Karpas-422 (cell line): ENCODE measurements at places on chromosomes 16 and 17.
A peak's percentile ranks its signal among the peaks of the same experiment; 100 is the strongest.

DNA sequence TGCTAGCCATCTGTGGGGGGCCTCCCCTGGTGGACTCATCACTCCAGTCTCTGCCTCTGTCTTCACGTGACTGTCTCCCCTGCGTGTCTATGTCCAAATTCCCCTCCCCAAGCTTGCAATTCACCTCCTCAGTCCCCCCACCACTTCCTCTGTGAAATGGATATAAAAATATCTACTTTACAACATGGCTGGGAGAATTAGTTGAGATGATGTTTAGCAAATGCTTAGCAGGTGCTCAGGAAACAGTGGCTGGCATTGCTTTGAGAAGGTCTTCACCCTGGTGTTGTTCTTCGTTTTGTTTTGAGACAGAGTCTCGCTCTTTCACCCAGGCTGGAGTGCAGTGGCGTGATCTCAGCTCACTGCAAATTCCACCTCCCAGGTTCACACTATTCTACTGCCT is 8.3 kb upstream of the ZCCHC14 start:
- no peak for DNase-seq

DNA sequence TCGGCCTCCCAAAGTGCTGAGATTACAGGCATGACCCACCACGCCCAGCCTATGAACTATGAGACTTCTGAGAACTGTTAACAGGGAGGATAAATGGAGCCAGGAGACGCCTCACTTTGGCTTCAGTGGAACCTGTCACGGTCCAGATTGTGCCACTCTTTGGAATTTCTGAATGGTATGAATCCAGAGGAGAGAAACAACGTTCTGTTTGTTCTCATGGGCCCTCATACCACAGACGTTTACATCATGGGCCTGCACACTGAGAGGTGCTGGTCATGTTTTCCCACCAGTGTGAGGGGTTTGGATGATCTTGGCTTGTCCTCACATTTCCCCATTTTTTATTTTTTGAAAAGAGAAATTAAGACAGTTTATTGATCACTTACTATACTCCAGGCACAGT is 90.3 kb downstream of the YPEL2 start:
- DNase-seq = no peak

DNA sequence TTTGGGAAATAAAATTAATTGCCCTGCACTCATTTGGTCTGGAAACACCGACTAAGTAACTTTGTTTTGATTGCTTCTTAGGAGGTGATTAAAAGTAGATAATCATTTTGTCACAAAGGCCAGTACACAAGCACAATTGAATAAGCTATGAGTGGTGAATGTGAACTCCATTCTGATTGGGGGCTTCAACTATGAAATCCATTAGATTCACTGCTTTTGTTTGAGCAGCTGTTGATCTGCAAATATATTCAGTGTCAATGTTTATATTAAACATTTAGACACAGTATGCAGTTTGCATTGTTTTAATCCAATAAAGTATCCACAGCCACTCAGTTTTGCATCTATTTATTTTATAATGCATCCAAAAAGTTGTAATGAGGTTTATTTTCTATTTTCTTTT is 817.5 kb downstream of the CDH11 start:
- DNase-seq = peak; percentile 69

GRCh38 chr17:74759243-74759801 is 10.9 kb downstream of the NHERF1 start:
- DNase-seq = no peak

- DNase-seq = no peak
Observed at GRCh38 chr17:60594734-60595133, 5.3 kb upstream of the PPM1D start.

DNA sequence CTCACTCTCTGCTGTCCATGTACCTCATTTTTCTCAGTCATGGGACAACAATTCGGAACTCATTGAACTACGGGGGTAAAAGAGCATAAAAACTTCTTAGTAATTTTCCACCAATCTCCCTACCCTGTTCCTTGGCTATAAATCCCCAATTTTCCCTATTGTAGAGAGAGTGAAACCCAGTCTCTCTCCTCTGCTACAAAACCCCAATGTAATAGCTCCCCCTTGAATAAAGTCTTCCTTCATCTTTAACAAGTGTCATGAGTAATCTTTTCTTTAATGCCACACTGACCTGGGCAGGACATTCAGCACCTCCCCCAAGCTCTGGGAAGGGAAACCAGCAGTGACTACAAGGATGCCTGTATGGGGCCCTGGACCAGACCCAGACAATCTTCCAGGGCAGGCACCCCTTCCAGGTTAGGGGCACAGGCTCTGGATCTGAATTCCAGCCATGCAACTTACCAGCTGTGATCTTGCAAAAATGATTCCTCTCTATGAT is 10.2 kb upstream of the EIF1 start:
- no peak for DNase-seq

- no peak for DNase-seq
Observed at GRCh38 chr16:70774261-70774660, 26.7 kb downstream of the VAC14 start.

GRCh38 chr16:9092282-9092977 is 986 bp downstream of the HAPSTR1 start:
- peak; percentile 69 for DNase-seq
